Caco-2 (cell line): ENCODE measurements at places on chromosomes 12 and 14.

DNA sequence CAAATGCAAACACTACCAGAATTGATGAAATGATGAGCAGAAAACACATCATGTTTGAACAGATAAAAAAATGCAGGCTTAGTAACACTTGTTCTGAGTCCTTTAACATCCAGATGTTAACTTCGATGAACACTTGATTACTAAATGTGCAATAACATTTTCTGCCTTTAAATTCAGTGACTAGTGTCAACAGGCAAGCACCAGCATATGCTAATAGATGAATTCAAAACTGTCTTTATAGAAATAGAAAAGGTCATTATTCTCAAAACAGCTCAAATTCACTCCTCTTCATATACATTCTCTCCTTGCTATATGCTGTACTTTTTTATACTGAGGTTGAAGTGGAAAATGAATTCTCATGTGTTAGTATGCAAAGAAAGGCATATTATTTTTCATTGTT lies at the start of gene TAS2R19:
TAS2R19 (minus strand) TSS at position 101 of the 400 bp plus-strand sequence; CDS start at position 52, 49 bp downstream.
- no peak for DNase-seq

DNA sequence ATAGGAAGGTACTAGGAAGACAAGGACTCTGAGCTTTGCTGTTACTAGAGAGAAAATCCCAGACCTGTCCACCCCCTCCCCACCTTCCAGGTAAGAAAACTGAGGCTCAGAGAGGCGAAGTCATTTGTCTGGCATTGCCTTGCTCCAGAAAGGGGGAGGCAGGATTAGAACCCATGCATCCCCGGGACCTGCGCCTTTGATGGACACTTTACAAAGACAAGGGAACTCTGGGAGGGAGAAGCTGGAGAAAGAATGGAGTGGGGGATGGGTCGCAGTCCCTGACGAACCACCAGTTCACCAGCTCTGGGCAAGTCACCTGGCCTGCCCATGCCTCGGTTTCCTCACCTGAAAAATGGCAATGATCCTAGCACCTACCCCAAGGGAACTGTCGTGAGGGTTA lies 10.8 kb downstream of the TRPV4 start:
- DNase-seq = no peak

DNA sequence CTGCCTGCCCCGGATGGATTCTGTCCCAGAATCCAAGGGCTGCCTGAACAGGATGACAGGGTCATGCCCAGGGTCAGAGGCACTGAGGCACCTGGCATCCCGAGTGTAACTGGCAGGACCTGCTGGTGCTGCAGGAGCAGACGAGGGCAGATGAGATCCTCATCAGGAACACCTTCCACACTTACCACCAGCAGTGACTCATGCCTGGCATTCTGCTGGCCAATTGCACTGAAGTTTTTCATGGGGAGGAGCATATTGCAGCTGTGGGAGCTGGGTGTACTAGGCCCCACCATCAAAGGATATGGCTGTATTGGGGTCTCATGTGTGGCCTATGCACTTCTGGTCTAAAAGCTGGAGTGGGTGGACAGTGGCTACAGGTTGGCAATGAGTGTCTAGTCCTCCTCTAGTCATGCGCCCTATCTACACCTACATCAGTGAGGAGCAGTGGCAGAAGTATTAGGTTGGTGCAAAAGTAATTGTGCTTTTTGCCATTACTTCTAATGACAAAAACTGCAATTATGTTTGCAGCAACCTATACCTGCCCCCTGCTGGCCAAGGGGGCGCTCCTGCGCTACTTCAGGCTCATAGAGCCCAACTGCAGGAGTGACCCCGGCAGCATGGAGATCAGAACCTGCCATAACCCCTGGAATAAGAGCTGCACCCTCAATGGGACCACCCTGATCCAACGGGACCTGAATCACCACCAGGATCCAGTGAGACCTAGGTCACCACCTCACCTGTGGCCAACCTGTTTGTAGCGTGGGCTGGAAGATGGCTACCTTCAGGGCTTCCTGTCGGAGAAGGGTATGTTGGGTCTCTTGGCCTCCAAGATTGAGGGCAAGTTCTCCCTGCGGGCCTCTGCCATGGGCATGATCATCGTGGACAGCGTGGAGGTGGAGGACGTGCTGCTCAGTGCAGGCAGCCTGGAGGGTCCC lies 8.0 kb upstream of the C12orf42 start:
- no peak for DNase-seq

DNA sequence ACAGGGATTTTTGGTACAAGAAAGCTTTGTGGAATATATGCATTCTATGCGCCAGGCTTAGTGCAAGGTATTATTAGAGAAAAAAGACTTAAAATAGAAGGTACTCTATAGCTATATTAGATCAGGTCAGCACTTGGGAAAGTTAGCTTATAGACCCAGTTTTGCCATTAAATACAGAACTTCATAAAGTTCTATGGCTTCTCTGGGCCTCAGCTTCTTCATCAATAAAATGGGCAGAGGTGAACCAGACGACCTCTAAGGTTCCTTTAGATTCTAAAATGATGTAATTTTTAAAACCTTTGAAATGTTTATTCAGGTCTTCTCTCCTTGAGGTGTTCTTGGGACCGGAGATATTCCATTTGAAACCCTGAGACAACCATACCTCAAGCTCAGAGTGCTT lies 7.1 kb downstream of the CNPY2 start:
- DNase-seq = no peak
